ENCODE measurements at places on chromosomes 4 and X.

DNA sequence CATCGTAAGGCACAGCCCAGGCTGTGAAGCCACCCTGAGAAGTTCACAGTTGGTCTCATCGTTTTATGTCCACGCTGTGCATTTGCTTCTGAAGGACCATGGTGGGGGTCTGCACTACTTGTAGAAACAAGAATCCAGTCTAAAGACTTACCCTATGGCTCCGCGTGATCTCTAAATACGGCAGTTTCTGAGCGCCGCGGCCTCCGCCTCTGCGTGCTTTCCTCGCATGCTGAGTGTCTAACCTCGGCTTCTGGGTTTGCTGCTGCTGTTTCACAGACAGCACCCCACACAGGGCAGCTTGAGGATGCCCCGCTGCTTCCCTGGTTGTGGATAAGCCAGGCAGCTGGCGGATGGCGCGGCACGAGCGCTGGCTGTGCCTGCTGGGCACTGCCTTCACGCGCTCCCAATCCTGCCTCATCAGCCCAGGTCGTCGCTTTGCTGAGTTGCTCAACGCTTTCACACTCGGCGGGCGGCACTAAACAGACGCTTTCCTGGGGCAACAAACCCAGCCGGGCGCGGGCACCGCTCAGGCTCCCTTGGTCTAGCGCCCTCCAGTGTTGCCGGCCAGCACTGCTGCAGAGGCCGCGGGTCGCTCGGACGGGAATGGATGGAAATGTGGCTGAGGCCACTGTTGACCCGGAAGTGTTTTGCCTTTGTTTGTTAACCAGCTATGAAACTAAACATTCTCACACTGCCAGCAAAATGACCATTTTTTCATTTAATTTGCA lies 39.2 kb downstream of the FGFRL1 start:
- DNase-seq: no peak

GRCh38 chr4:155249016-155249566 lies 40.7 kb downstream of the NPY2R start:
- no peak for DNase-seq

DNA sequence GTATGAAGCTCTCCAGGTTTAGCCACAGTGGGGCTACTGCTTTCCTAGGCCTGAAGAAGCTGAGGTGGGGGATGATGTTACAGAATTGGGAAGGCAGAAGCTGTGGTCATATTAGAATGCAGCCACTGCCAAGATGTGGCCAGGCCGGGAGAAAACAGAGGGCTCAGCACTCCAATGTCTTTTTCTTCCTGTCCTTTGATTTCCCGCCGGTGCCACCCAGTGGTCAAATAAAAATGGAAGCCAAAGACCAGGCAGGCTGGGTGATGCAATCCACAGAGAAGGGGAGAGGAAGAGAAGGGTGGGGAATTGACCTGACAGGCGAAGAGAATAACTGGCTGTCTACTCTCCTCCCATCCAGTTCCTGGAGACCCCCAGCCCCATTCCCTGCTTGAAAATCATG lies 94.9 kb upstream of the SHISA3 start:
- DNase-seq: no peak

DNA sequence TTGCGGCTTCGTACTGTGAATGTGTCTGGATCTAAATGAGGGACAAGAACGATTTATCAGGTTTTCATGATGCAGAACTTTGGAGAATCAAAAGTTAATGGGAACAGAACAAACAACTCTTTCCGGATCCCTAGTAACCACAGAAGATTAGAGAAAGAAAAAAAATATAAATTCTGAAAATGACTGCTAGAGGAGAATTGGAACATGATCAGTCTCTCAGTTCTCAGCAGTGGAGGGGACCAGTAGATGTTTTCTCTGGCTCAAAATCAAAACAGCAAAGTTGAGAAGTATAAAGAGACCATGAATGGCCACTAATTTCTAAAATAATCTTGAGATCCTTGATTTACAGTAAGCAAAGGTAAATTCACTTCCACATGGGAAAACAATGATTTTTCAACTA lies 38.1 kb upstream of the GK2 start:
- no peak for DNase-seq

Measured in T47D (cell line).